Activated naive CD4-positive, alpha-beta T cell (primary cell): ENCODE measurements at places on chromosomes 5 and 9.

- no peak for DNase-seq
Measured at GRCh38 chr5:154275566-154275965, 85.0 kb downstream of the GALNT10 start.

DNA sequence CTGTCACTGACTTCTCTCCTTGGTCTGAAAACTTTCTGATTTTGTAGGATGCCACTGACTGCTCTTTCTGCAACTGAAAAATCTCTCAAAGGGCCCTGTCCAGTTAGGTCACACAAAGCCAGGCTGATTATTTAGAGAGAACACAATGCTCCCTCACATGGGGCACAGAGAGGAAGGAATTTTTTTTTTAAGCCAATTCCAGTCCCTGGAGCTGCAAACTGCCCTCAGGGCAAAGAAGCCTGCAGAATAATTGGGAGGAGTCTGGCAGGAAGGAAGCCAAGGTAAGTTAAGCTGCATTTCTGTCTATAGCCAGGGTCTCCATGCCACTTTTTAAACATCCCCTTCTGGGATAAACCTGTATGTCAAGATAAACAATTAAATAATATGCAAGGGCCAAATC lies 305.5 kb downstream of the ZSWIM6 start:
- no peak for DNase-seq

DNA sequence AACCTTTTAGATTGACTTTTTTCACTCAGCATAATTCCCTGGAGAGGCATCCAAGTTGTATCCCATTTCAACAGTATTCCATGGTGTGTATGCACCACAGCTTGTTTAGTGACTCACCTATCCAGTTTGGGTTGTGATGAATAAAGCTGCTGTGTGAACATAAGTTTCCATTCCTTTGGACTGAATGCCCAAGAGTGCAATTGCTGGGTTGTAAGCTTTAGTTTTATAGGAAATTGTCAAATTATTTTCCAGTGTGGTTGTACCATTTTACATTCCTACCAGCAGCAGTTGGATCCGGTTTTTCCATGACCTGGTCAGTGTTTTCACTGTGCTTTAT lies 60.9 kb upstream of the TMED7 start:
- no peak for DNase-seq

DNA sequence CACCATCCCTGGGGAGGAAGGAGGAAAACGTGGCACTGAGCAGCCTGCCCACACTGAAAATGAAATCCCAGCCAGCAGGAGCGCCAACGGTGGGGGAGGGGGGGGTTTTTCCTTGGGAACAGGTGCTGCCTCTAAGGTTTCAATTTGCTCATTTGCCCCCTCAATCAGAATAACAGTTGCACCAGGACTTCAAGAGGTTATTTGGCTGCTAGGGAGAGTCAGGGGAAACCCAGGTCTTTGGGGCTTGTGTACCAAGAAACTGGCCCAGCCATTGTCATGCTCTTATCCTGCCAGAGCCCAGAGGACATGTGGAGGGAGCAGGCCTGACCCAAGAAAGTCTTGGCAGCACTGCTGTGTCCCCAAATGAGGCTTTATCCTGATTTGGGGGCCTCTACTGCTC lies 66.5 kb downstream of the NDFIP1 start:
- no peak for DNase-seq

DNA sequence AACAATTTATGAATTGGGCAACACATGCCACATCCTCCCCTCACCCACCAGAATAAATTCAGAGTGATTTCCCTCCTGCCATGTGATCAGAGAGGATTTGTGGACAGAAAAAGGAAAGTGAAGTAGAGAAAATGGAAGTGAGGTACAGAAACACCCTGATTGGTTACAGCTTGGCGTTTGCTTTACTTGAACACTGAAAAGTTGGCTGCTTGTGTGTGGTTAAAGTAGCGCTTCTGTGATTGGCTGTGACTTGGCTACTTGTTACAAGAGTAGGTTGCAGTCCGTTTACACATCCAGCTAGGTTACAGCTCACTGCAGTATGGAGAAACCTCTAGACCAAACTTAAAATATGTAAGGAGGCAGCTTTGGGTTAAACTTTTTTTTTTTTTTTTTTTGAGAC lies 205.2 kb upstream of the ZNF608 start:
- no peak for DNase-seq

- DNase-seq, result no peak
Measured at GRCh38 chr5:154244476-154244875, 53.9 kb downstream of the GALNT10 start.

DNA sequence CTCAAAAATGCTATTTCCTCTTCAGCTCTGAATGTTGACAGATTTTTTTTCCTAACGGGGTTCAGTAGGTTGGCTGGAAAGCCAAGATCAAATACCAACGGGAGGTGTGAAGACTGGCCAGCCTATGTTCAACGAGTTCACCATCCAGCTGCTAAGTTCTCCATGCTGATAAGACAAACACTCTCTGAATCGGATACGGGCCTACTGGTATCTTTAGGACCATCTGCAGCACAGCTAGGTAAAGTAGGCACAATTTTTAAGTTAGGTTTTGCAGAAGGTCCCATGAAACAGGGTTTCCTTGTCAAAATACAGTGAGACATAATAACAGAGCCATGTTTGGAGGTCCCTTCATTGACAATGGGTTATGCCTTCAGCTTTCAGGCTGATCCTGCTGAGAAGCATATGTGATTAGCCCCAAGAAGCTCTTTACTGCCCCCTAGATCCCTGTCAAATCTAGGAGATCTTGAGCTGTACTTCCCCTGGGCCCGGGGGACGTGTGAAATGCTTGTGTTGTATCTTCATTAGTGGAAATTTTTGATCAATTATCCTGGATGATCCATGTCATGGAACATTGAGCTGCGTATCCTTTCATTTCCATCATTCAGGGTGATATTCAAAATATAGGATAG lies 60.6 kb downstream of the PGM5 start:
- no peak for DNase-seq

- DNase-seq, result no peak
Measured at GRCh38 chr5:153979028-153979783, 59.5 kb downstream of the FAM114A2 start.

GRCh38 chr9:129591916-129592315 lies 29.0 kb downstream of the C9orf50 start:
- DNase-seq, result no peak

- DNase-seq, result no peak
Measured at GRCh38 chr5:135851186-135851914, 16.9 kb downstream of the SLC25A48 start.
